NCI-H2107 (cell line): ENCODE measurements at places on chromosomes 4 and X.

DNA sequence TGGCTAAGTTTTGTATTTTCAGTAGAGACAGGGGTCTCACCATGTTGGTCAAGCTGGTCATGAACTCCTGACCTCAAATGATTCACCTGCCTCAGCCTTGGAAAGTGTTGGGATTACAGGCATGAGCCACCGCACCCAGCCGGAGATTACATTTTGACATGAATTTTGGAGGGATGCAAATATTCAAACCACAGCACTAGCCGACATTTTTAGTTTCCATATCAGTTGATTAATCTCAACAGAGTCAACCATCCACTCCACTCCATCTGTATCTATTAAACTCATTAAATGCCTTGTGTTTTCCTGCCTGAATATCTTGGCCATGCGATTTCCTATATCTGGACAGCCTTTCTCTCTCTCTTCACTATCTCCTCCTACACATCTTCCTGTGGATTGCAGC is 64.1 kb upstream of the PDGFRA start:
- no peak for DNase-seq

GRCh38 chr4:155487210-155487609 is 110.4 kb upstream of the MAP9 start:
- DNase-seq: no peak

DNA sequence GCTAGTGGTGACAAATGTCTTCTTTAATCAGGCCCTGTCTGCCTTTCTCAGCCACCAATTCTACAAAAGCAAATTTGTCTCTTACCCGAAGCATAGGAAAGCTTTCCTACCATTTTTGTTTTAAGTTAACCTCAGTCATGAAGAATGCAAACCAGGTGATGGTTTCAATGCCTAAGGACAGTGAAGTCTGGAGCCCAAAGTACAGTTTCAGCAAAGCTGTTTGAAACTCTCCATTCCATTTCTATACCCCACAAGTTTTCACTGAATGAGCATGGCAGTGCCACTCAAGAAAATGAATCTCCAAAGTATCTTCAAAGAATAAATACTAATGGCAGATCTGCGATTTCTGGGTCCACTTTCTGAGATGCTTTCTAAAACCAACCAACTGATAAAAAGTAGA is 23.9 kb downstream of the SRD5A3 start:
- DNase-seq: no peak

DNA sequence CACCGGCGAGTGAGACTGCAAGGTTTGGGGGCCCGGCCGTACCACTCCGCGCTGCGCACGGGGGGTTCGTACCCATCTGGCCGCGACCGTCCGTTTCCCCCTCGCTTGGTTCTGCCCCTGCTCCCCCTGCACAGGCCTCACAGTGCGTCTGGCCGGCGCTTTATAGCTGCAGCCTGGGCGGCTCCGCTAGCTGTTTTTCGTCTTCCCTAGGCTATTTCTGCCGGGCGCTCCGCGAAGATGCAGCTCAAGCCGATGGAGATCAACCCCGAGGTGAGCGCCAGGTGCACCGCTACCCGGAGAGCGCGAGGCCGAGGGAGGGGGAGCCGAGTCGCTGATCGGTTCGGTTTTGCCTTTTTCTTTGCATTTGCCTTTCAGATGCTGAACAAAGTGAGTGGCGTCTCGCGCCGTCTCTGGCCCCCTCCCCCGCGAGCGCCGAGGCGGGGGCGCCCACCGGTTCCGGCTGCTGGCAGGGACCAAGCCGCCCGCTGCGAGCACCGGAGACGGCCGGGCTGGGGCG is at the start of gene UCHL1:
Gene UCHL1, plus strand, starts transcription at position 189 of the 517 bp plus-strand sequence. Its CDS starts 49 bp downstream, at position 238.
- DNase-seq: peak; percentile 92

DNA sequence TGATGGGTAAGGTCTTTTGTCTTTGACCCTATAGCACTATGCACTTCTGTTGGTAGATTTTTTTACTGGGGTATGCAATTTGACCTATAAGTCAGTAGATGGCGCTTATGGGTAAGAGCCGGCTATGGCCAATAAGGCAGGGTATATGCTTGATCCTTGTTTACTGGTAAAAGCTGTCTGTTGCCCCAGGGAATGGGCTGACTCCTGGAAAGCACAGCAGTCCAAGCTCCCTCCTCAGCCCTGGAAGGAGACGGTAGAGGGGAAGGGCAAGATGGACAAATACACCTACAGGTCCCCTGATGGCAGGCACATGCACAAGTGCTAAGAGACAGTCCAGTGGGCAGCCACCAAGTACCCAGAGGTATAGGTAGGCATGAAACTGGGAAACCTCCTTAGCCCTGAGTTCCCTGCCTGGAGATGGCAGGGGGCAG is 63.7 kb downstream of the ADAMTS3 start:
- no peak for DNase-seq
